PC-3 (cell line): ENCODE measurements at places on chromosomes 6 and 20. TPM values are rescaled to one million over a fixed set of nuclear protein-coding genes. Genes with fewer than 3 reads are reported as not detected.
A peak's percentile ranks its signal among the peaks of the same experiment; 100 is the strongest.

- no peak for DNase-seq
- no peaks in the 10 kb centered on the region for H3K4me1 ChIP-seq
- H3K36me3 ChIP-seq = peaks cover 36% of the 10 kb centered on the region
- H3K27ac ChIP-seq = no peak overlapping the region
- no peak overlapping the region for H3K4me3 ChIP-seq
Observed at GRCh38 chr20:38757145-38757775, 9.0 kb downstream of the ACTR5 start.

DNA sequence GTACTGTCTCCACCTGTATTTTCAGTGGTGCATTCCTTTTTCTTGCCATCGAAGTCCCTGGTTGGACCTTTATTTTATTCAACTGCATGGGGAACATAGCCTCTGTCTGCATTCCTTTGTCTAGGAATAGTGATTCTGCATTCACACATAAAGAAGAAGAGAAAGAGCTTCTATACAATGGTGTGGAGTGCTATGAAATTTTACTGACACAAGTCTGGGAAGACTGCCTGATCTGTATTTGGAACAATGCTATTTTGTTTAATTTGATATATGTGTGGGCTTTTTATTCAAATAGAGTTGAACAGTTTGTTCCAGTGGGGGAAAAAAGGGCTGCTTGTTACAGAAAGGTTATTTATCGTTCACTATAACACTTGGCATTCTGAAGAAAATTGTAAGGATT lies 375.7 kb upstream of the POU3F2 start:
- H3K27ac ChIP-seq = no peak overlapping the region
- no peak overlapping the region for H3K4me3 ChIP-seq
- no peaks in the 10 kb centered on the region for H3K36me3 ChIP-seq
- H3K27me3 ChIP-seq = peaks cover 17% of the 10 kb centered on the region
- H3K4me1 ChIP-seq = no peaks in the 10 kb centered on the region; the same call in 1 of the 2 replicates

DNA sequence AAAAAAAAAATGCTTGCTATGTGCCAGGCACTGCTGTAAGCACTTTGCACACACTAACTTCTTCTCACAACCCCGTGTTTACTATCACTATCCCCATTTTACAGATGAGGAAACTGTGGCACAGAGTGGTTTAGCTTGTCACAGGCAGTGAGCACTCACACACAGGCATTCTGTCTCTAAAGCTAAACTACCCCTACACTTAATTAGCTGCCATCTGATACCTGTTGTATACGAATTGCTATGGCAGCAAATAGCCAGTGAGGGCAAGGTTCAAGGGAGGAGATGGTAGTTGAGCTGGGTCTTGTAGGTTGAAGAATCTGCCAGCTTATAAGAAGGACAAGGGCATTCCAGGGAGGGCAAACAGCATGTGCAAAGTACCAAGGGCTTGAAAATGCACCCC lies 5.2 kb downstream of the TNNC2 start:
- H3K27ac ChIP-seq = no peak overlapping the region
- H3K4me1 ChIP-seq = peaks cover 16% of the 10 kb centered on the region; the same call in 1 of the 2 replicates
- no peak overlapping the region for H3K4me3 ChIP-seq
- no peaks in the 10 kb centered on the region for H3K27me3 ChIP-seq

DNA sequence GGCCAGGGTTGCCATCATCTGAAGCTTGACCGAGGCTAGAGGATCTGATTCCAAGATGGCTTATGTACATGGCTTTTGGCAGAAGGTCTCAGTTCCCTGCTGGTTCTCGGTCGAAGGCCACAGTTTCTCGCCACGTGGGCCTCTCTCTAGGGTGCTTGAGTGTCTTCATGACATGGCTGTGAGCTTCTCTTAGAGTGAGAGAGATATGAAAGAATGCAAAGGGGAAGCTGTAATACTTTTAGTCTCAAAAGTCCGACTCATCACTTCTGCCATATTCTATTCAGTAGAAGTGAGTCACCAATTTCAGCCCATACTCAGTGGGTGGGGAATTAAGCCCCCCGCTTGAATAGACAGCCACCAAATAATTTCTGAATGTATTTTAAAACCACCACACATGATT lies 94.2 kb downstream of the UTRN start:
- no peaks in the 10 kb centered on the region for H3K4me1 ChIP-seq
- H3K27ac ChIP-seq = no peak overlapping the region
- H3K27me3 ChIP-seq = no peaks in the 10 kb centered on the region
- no peaks in the 10 kb centered on the region; the same call in 1 of the 2 replicates for H3K36me3 ChIP-seq
- DNase-seq = no peak

GRCh38 chr6:7445885-7446461 lies 56.4 kb downstream of the RIOK1 start:
- H3K27ac ChIP-seq = no peak overlapping the region
- no peaks in the 10 kb centered on the region for H3K4me1 ChIP-seq
- DNase-seq = no peak
- no peaks in the 10 kb centered on the region for H3K27me3 ChIP-seq
- H3K4me3 ChIP-seq = no peak overlapping the region

GRCh38 chr20:51529758-51530157 lies 12.8 kb downstream of the NFATC2 start:
- no peak for DNase-seq
- no peak overlapping the region for H3K27ac ChIP-seq
- H3K4me3 ChIP-seq = no peak overlapping the region
- H3K36me3 ChIP-seq = no peaks in the 10 kb centered on the region
- peaks cover 37% of the 10 kb centered on the region for H3K4me1 ChIP-seq
- H3K27me3 ChIP-seq = no peaks in the 10 kb centered on the region

DNA sequence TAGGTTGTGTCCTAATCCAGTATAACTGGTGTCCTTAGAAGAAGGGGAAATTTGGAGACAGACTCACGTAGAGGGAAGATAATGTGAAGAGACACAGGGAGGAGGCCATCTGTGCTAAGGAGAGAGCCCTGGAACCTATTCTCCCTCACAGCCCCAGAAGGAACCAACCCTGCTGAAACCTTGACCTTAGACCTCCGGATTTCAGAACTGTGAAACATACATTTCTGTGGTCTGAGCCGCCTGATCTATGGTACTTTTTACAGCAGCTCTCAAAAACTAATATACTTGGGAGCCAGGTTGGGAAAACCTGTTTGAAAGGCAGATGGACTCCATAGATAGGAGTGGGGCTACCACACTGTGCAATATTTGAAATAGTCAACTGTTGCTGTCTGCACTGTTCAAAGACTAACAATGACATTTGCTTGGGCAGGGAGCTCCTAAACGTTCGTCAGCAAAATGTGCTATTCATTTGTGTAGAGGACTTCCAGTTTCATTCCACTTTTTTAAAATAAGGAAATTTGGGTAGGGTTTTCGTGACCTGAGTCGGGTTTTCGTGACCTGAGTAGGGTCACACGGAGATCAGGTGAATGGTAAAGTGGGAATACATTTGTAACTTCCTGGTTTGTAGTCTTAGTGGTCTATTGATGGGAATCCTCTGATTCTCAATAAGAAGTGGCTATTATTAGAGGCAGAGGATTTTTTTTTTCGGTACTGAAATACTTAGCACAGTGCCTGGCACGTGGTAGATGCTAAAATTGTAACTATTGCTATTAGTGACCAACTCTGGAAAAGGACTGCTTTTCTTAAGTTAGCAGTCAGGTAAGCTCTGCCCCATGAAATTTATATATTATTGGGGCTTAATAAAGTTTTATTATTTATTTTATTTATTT lies 11.4 kb downstream of the TAGAP start:
- H3K27ac ChIP-seq = no peak overlapping the region
- no peaks in the 10 kb centered on the region for H3K36me3 ChIP-seq
- peaks cover 11% of the 10 kb centered on the region; the same call in 1 of the 2 replicates for H3K4me1 ChIP-seq
- H3K4me3 ChIP-seq = no peak overlapping the region
- no peak for DNase-seq
- no peaks in the 10 kb centered on the region for H3K27me3 ChIP-seq

- no peaks in the 10 kb centered on the region for H3K4me1 ChIP-seq
- no peak for DNase-seq
- no peak overlapping the region for H3K27ac ChIP-seq
- no peaks in the 10 kb centered on the region for H3K36me3 ChIP-seq
Observed at GRCh38 chr6:126718600-126719327, 378.8 kb downstream of the CENPW start.

- H3K27ac ChIP-seq = no peak overlapping the region
- DNase-seq = no peak
- no peaks in the 10 kb centered on the region for H3K36me3 ChIP-seq
- H3K4me3 ChIP-seq = no peak overlapping the region
- no peaks in the 10 kb centered on the region for H3K27me3 ChIP-seq
- peaks cover 3% of the 10 kb centered on the region; the same call in 1 of the 2 replicates for H3K4me1 ChIP-seq
Observed at GRCh38 chr6:53412021-53412715, 63.4 kb upstream of the ELOVL5 start.

DNA sequence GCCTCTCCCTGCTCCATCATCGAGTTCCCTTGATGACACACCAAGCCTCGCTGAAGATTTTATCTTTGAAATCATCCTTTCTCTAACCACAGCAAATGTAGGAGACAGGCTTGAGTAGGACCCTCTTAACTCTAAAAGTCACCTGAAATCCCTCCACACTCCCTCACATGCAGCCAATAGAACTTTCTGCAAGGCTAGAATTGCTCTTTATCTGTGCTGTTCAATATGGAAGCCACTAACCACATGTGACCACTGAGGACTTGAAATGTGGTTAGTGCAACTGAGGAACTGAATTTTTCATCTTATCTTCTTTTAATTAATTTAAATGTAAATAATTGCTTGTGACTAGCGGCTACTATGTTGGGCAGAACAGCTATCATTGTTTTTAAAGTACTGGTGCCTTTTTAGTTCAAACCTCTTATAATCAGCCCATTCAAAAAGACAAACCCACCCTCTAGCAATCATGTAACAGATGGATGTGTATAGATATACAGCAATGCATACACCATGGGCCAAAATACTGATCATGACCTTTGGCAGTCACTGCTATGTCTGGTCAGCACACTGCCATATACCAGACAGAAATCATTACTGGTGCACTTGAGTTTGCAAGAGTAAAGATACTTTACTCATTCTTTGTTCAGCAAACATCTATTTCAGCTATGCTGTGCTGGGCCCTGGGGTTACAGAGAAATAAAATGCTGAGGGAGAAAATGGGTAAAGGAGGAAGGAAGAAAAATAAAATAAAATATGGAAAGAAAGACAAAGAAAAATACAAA lies 50.0 kb downstream of the GFOD1 start:
- H3K27ac ChIP-seq = peak overlapping the region; percentile 61
- no peaks in the 10 kb centered on the region for H3K36me3 ChIP-seq
- no peaks in the 10 kb centered on the region for H3K27me3 ChIP-seq

GRCh38 chr6:48037946-48038345 lies 73.1 kb downstream of the PTCHD4 start:
- no peaks in the 10 kb centered on the region for H3K4me1 ChIP-seq
- no peak overlapping the region for H3K27ac ChIP-seq
- H3K36me3 ChIP-seq = no peaks in the 10 kb centered on the region
- no peak overlapping the region for H3K4me3 ChIP-seq
- no peak for DNase-seq
- no peaks in the 10 kb centered on the region for H3K27me3 ChIP-seq

GRCh38 chr6:617456-618100 lies 39.3 kb downstream of the HUS1B start:
- H3K27ac ChIP-seq = no peak overlapping the region
- H3K36me3 ChIP-seq = peaks cover 4% of the 10 kb centered on the region; the same call in 1 of the 2 replicates
- no peaks in the 10 kb centered on the region for H3K27me3 ChIP-seq
- DNase-seq = peak; percentile 69

- no peak overlapping the region for H3K4me3 ChIP-seq
- H3K4me1 ChIP-seq = no peaks in the 10 kb centered on the region
- no peak overlapping the region for H3K27ac ChIP-seq
- H3K36me3 ChIP-seq = no peaks in the 10 kb centered on the region
- no peak for DNase-seq
- H3K27me3 ChIP-seq = peaks cover 32% of the 10 kb centered on the region
Observed at GRCh38 chr6:168581706-168582105, 140.7 kb downstream of the SMOC2 start.

GRCh38 chr6:26366504-26366903 lies 1.5 kb downstream of the BTN3A2 start:
- no peaks in the 10 kb centered on the region for H3K36me3 ChIP-seq
- H3K4me1 ChIP-seq = peaks cover 13% of the 10 kb centered on the region
- DNase-seq = no peak
- H3K4me3 ChIP-seq = no peak overlapping the region
- no peaks in the 10 kb centered on the region for H3K27me3 ChIP-seq

DNA sequence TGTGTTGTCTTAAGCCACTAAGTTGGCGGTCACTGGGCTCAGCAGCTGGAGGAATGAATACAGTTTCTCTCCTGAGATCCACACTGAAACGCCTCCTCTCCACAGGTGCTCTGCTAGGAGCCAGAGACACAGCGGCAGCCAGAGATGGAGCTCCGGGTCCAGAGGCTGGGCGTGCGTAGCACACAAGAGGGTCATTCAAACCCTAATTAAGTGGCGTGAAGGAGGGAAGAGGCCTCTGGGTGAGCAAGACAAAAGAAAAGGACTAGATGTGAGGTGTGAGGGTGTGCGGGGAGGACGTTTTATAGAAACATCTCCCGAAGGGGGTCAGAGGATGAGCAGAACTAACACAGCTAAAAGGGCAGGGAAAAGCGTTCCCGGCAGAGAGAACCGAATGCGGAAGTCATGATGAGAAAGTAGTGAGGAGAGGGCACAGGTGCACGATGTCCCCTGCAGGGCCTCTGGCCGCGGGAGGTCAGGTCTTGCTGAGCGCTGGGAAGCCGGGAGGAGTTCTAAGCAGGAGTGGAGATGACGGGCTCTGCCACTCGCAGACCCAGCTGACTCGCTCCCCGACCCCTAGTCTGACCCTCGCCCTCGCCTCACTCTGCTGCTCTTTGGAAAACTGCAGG lies 54.4 kb downstream of the BMP7 start:
- H3K27me3 ChIP-seq = no peaks in the 10 kb centered on the region
- no peak for DNase-seq
- peak overlapping the region; percentile 56; the same call in 1 of the 2 replicates for H3K4me3 ChIP-seq
- H3K36me3 ChIP-seq = no peaks in the 10 kb centered on the region
- H3K4me1 ChIP-seq = peaks cover 12% of the 10 kb centered on the region
- peak overlapping the region; percentile 28; the same call in 1 of the 2 replicates for H3K27ac ChIP-seq

- H3K4me3 ChIP-seq = no peak overlapping the region
- no peak overlapping the region for H3K27ac ChIP-seq
- H3K4me1 ChIP-seq = no peaks in the 10 kb centered on the region
- no peak for DNase-seq
- H3K36me3 ChIP-seq = no peaks in the 10 kb centered on the region
Observed at GRCh38 chr6:34090935-34091334, 55.0 kb downstream of the GRM4 start.

GRCh38 chr6:76264468-76264867 lies 192.0 kb upstream of the IMPG1 start:
- H3K27ac ChIP-seq = no peak overlapping the region
- peak; percentile 28 for DNase-seq
- no peaks in the 10 kb centered on the region for H3K36me3 ChIP-seq
- H3K4me1 ChIP-seq = no peaks in the 10 kb centered on the region

The PLA2G7 gene
- 1.8 and 2.9 TPM in 2 replicates for total RNA-seq

The PAK5 gene
- not detected in 2 replicates for total RNA-seq

The ADGB gene
- total RNA-seq = not detected in 2 replicates

The DYNLT2 gene
- 0.51 and 1.5 TPM in 2 replicates for total RNA-seq

The FRS3 gene
- total RNA-seq = 3.9 and 4.3 TPM in 2 replicates

The VIP gene
- total RNA-seq = not detected in 2 replicates

The DEFB124 gene
- total RNA-seq = not detected in 2 replicates
